ENCODE measurements at places on chromosomes 12 and 14.

GRCh38 chr12:95231190-95231589 lies 13.6 kb downstream of the VEZT start:
- DNase-seq = no peak

- DNase-seq = no peak
Measured at GRCh38 chr14:76908834-76909233, 82.6 kb downstream of the LRRC74A start.

- DNase-seq = no peak
Measured at GRCh38 chr14:101123618-101124510, 220.3 kb upstream of the RTL1 start.

DNA sequence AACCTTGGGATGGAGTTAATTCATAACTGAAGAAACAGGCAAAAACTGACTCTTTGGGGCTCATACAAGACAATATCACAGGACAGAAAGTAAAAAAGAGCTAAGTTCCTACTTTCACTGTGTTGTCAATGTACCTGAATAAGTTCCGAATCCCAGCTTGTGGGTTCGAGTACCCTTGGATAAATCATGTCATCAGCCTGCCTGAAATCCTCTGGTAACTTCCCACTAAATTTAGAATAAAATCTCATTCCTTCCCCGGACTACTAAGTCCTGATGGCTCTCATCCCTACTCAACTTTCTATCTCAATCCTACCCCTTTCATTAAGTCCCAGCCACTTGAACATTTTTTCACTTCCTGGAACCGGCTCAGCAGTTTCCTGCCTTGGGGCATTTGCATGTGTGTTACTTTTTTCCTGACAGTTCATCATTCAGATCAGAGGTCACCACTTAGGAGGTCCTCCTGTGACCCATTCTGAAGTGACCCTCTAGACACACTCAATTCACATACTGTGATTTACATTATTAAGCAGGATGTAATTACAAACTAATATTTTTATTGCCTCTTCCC lies 12.7 kb downstream of the ERP29 start:
- DNase-seq = no peak

DNA sequence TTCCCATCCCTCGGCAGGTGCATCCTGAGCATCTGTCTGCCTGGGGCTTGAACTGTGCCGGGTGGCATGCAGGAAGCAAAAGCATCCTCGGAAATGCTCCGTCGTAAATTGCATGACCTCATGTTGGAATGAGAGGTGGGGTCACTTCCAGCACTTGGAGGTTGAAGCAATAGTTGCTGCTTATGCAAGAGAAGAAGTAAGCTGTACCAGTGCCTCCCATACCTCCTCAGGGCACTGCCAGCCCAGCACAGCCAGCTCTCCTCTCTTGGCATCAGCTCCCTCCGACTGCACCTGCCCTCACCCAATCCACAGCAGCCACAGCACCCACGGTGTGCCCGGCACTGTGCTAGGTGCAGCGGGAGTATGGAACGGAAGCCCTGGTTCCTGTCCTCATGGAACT lies 11.5 kb downstream of the TEAD4 start:
- no peak for DNase-seq

DNA sequence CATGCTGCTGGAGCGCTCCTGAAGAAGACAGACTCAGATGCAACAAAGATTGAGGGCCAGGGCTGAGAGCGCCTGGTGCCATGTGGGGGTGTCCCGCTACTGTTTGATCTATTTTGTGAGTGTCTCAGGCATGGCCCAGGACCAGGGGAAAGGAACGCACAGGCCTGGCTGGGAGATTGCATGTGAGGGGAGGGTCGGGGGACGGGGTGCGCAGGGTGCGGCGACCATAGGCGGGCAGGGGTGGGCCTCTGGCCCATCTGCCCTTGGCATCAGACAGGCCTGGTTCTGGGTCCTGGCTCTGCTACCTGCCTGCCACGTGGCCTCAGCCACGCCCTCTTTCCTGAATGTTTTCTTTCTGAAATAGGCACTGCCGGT lies 47.5 kb downstream of the BEGAIN start:
- peak; percentile 24 for DNase-seq

DNA sequence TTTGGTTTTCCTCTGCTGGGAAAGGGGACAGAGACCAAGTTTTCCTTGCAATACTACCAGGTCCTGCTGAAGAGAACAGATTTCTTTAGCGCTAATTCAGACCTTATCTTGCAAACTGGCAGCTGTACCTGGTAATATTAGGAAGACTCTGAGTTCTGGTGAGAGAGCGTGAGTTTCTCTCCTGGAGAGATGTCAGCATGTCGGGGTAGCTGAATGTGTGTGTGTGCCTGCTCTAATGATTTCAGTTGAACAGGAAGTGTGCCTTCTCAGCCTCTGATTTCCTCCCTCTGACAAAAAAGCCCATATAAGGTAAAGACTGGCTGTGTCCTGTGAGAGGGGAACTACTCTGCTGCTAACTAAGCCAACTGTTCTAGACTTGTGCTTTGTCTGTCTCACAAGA lies 10.3 kb upstream of the ERP27 start:
- DNase-seq = no peak

DNA sequence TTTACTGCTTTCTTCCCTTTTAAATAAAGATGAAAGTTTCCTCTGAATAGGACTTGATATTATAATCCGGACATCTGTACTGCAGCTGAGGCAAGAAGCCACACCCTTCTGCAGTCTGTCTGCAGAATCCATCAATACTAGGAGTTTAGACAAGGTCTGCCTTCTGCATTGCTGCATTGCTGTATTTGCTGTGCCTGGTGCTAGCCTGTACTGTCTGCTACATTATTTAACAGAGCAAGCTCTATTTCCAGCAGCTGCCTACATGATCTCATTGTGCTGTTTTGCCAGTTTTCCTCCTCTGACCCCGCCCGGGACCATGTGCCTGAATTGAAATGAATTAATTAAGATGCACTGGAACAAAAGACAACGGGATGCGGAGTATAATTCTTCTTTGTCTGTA lies 1.7 kb downstream of the TUBA1A start:
- DNase-seq = peak; percentile 53

DNA sequence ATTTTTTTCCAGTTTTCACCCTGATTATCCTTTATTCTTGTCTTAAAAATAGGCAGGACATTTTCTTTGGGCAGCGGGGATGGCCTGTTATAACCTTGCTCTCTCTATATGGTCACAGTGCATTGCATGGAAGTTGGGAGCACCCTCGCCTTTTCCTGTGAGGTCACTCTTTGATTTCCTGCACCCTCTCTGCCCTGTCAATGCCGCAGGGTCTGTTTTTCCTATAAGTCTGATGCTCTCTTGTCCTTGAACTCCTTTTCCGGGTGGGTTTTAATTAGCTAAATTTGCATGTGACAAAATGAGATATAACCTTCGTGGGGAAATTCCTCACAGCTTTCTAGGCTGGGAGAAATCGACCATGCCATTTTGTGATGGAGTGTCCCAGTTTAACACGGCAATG lies 194.3 kb downstream of the CACNA1C start:
- DNase-seq = no peak

DNA sequence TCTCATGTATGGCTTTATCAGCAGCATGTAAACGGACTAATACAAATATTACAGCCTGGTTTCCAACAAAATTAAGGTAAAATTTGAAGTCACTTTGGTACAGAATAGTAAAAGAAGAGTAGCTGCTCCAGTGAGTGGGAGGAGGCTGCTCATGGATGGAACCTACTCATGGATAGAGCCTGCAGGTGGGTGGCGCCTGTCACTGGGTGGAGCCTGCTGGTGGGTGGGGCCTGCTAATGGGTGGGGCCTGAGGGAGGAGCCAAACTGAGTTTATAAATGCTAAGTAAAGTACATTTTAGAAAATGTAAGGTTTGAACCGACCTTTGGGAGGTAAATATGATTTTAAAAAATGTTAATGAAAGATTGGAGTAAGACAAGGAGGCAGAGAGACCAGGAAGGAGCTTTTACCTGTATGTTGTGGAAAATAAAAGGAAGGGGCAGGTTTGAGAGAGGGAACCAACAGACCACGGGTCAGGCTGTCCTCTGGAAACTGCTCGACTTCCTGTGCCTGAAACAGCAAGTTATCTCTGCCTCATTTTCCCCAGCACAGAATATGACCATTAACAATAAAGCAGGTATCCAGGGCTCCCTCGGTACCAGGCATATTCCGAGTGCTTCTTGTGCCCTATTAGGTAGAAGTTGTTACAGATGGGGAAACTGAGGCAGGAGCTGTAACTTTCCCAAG lies 55.9 kb upstream of the SEL1L start:
- DNase-seq = no peak

DNA sequence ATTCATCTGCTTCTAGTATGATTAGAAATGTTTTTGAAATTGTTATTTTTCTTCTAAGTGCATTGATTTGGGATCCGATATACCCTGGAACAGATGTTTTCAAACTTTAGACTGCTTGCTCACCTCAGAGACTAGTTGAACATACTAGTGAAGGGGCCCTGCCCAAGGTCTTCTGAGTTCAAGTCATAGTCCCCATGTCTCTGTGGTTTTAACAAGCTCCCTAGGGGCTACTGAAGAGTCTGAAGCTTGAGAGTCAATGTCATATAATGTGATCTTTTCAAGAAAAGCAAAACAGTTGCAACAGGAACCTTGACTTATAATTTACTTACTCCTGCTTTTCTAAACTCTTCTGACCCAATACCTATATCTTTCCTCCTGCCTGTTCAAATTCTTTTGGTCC lies 7.5 kb upstream of the UBE2N start:
- DNase-seq = no peak

DNA sequence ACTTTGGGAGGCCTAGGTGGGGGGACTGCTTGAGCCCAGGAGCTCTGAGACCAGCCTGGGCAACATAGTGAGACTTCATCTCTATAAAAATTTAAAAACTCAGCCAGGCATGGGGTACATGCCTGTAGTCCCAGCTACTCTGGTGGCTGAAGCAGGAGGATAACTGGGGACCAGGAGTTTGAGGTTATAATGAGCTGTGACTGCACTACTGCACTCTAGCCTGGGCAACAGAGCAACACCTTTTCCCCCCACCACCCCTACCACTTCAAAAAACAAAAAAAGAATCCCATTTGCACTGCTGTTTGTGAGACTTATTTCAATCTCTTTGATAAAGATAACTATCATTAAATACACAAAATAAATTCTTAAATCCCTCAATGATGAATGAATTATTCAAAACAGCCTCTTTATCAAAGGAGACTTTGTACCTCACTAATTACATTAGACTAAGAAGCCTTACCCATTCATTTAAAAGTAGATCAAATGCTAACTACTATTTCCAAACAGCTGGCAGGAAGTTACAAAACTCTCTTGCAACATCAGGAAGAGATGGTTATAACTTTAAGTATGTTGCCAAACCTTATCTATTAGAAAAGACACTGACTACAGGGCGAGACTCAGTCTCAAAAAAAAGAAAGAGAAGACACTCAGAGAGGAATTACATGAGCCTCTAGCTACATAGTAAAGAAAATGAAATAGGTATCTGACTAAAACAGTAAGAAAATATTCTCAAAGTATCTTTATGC lies 14.7 kb downstream of the BLTP3B start:
- no peak for DNase-seq

DNA sequence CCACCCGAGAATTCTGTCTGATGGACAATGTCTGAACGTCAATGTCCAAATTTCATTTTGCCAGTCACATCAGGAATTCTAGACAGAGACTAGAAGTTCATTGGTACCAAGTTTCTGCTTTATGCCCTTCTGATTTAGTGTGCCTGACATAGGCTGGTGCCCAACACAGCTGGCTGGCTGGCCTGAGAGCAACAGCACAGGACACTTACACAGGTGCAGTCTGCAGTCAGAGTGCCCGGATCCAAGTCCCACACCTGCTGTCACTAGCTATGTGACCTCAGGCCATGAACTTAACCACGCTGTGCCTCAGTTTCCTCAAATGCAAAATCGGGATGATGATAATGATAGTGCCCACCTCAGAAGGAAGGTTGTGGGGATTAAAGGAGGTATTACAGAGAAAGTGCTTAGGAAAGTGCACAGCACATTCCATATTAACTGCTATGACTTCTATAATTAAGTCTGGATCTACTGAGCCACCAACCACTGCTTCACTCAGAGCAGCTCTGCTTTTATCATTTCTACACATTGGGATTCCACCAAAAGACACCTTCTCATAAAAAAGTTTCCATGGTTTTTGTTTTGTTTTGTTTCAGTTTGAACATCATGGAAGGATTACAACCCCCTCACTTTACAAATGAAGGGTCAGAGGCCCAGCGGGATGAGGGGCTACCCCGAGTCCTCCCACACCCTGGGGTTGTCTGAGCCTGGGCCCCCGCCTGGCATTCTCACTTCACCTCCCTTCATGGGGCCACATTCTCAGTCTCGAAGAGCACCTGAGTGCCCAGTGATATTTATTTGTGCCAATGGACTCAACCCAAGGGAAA lies 168.8 kb upstream of the BCL2L14 start:
- DNase-seq = no peak

DNA sequence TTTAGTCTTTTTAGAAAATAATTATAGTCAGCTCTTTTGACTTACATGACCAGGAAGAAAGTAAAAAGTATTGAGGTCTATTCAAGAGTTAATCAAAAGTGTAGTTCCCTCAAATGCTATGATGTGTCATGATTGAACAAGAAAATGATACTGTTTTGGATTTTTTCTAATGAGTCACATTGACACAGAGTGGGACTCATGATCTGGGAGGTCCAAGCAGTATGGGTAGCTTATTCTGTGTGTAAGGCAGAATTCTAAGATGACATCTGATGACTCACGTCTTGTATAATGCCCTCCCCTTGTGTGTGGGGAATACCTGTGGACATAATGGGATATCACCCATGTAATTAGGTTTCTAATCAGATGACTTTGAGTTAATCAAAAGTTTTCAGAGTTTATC lies 178.1 kb upstream of the DDHD1 start:
- DNase-seq = no peak

GRCh38 chr14:55581342-55581771 lies 1.4 kb downstream of the KTN1 start:
- no peak for DNase-seq

GRCh38 chr12:74689071-74689655 lies 151.5 kb downstream of the ATXN7L3B start:
- DNase-seq = no peak

- DNase-seq = no peak
Measured at GRCh38 chr14:69079188-69079742, 73.7 kb downstream of the DCAF5 start.

GRCh38 chr12:93714382-93714781 lies 37.2 kb downstream of the CRADD start:
- no peak for DNase-seq

- DNase-seq = peak; percentile 32
Measured at GRCh38 chr12:92503029-92503931, 199.5 kb upstream of the PLEKHG7 start.

DNA sequence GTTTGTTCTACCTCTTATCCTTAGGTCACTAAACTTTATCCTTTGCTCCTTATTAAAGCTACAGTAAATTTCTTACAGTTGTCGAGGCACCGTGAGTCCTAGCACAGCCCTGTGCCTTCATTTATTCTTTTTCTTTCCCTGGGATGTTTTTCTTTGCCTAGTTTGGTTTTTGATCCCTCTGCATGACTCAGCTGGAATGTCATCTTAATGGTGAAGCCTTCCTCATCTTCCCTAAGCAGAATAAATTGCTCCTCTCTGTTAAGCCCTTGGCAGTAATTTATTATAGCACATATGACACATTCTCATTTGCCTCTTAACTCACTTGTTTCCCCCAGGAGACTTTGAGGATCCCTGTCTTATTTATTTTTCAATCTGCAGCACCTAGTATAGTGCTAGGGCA lies 16.6 kb downstream of the ACTR10 start:
- no peak for DNase-seq
